ENCODE measurements at places on chromosomes 2 and 18.

- no peak for DNase-seq
Observed at GRCh38 chr2:119384971-119385370, 18.2 kb downstream of the DBI start.

DNA sequence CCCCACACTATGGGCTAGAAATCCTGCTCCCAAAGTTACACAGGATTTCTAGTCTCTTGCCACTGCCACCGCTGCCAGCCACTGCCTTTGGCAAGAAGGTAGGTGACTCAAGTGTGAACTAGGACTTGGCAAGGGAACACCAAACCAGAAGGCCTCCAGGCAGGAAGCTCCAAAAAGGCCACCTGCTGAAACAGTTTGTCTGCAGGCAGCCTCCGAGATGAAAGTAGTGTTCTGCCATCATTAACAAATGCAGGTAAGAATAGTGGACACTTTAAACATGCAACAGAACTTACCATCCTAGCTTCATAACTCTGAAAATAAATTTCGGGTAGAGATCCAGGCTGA is 3.9 kb downstream of the ANKRD44 start:
- DNase-seq = no peak

DNA sequence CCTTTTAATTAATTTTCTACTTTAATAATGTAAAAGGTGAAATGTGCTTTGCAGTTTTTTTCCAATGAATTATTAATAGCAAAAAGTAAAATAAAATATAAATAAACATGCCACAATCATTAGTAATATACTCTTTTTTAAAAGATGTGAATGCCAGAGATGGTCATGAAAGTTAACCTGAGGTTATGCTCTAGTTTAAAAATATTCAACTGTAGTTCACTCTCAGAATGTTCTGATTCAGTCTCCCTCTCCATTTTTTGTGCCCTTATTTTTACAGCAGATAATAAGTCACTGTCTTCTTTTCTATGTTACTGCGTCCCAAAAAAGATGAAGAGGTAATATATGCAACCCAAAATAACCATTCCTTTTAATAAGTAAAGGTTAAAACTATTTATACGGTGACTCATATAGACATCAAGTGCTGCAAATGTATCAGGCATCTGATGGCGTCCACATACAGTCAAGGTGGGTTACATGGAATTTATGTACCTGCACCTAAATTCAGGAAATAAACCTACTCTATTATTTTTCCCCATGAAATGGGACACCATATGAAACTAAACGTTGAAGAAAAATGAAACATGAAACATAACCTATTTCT is 153.6 kb upstream of the ZNF804A start:
- no peak for DNase-seq

DNA sequence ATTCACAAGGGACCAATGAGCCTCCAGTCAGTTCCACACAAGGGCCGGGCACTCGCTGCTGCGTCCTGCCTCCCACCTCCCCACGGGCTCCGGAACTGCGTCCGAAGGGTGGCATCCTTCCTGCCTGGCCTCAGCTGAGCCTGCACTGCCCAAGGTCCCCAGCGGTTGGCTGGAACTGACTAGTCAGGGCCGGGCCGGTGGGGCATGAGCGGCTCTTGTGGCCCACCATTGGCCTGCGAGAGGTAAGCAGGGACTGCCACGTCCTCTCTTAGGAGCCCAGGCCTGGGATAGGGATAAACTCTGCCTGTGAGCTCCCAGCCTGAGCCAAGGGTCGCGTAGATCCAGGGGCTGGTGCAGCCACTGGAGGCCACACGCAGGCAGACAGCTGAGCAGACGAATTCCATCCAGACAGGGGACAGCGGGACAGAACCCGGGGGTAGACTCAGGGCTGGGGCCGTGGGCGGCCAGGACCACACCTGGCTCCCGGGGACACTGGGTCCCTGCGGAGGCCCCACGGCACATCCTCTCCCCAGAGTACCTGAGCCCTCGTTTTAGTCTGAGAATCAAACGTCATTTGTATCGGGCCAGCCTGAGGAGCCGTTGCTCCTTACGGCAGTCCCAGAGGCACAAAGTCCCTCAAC is 148.4 kb downstream of the ZNF516 start:
- no peak for DNase-seq
